ENCODE measurements at places on chromosomes 13 and 19.
A peak's percentile ranks its signal among the peaks of the same experiment; 100 is the strongest.

DNA sequence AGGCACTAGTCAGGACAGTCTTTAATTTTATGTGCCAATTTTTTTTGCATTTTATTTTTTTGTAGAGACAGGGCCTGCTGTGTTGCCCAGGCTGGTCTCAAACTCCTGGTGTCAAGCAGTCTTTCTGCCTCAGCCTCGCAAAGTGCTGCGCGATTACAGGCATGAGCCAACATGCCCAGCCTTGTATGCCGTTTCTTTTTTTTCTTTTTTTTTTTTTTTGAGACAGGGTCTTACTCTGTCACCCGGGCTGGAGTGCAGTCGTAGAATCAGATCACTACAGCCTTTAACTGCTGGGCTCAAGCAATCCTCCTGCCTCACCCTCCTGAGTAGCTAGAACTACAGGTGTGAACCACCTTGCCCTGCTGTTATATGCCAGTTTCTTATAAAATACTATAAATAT lies 26.4 kb downstream of the BORA start:
- H3K27me3 ChIP-seq, result no peaks in the 10 kb centered on the region
- peaks cover 88% of the 10 kb centered on the region for H3K36me3 ChIP-seq
- no peak overlapping the region for H3K4me3 ChIP-seq
- DNase-seq, result no peak

GRCh38 chr13:36919833-36920615 lies at the start of gene SMAD9:
TSS of gene SMAD9 (minus strand) at chr13:36920238. CDS start at chr13:36879689, 40,549 bp downstream.
- peak; percentile 85 for DNase-seq
- no peaks in the 10 kb centered on the region for H3K36me3 ChIP-seq
- peak within 1 kb of the TSS; percentile 73 for H3K27ac ChIP-seq
- H3K4me1 ChIP-seq, result peaks cover 13% of the 10 kb centered on the region
- peak within 1 kb of the TSS; percentile 68 for H3K4me3 ChIP-seq
- no peaks in the 10 kb centered on the region for H3K27me3 ChIP-seq

- no peak overlapping the region for H3K4me3 ChIP-seq
- no peak for DNase-seq
- no peaks in the 10 kb centered on the region for H3K36me3 ChIP-seq
- no peak overlapping the region for H3K27ac ChIP-seq
These were observed 4.4 kb downstream of the HAS1 start for GRCh38 chr19:51719251-51719988.

- no peak overlapping the region for H3K27ac ChIP-seq
- 0 out of 2 replicates have a peak, but pooled peaks cover 4% of the 10 kb centered on the region for H3K36me3 ChIP-seq
- no peak overlapping the region for H3K4me3 ChIP-seq
These were observed 49.8 kb downstream of the ELF1 start for GRCh38 chr13:40969169-40969901.

DNA sequence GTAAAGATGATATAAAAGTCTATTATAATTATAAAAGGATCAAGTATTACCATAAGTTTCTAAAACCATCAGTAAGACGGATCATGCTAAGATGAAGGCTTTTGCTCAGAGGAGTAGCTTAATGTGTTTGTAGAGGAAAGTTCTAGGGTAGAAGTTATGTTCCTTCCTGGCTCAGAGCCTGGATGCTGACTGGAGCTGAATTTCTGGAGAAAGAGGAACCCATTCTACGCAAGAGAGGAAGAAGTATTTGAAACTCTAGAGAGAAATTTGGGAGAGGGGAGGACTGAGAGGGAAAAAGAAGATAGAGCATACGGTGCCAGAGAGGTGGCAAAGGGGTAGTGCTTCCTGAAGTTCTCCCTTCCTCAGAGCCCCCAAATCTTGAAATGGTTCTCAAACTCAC lies 51.4 kb upstream of the SGCG start:
- no peak overlapping the region for H3K4me3 ChIP-seq
- no peak overlapping the region for H3K27ac ChIP-seq
- no peaks in the 10 kb centered on the region for H3K4me1 ChIP-seq
- H3K27me3 ChIP-seq, result no peaks in the 10 kb centered on the region
- H3K36me3 ChIP-seq, result no peaks in the 10 kb centered on the region

DNA sequence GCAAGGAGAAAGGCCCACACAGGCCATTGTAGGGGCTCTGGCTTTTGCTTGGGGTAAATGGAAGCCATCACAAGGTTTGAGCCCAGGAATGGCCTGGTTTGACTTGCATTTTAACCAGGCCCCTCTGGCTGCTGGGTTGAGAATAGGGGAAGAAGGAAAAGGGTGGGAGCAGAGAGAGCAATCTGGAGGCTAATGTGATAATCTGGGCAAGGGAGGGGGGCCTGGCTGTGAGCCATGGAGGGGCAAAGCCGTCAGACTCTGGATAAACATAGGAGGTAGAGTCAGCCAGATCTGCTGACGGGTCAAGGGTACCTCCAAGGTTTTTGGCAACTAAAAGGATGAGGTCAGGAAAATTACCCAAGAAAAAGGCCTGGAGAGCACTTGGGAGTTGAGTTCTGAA lies 41.6 kb downstream of the RFX2 start:
- no peaks in the 10 kb centered on the region for H3K4me1 ChIP-seq
- no peaks in the 10 kb centered on the region for H3K36me3 ChIP-seq
- no peak for DNase-seq
- H3K27ac ChIP-seq, result no peak overlapping the region

DNA sequence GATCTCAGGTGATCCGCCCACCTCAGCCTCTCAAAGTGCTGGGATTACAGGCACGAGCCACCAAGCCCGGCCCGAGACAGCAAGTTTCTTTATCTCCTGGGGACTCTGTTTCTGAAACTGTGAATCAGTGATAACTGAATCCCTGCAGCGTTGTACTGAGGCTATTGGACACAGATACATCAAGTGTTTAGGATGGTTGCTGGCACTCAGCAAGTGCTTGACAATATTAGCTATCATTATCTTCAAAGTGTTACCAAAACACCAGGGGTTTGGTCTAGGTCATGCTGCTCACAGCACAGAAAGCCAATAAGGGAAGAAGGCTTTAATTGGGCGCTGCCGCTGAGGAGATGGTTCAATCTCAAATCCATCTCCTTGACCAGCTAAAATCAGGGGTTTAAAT lies 20.5 kb upstream of the PNMA8C start:
- no peaks in the 10 kb centered on the region for H3K36me3 ChIP-seq
- DNase-seq, result no peak
- no peak overlapping the region for H3K4me3 ChIP-seq
- H3K4me1 ChIP-seq, result peaks cover 21% of the 10 kb centered on the region

DNA sequence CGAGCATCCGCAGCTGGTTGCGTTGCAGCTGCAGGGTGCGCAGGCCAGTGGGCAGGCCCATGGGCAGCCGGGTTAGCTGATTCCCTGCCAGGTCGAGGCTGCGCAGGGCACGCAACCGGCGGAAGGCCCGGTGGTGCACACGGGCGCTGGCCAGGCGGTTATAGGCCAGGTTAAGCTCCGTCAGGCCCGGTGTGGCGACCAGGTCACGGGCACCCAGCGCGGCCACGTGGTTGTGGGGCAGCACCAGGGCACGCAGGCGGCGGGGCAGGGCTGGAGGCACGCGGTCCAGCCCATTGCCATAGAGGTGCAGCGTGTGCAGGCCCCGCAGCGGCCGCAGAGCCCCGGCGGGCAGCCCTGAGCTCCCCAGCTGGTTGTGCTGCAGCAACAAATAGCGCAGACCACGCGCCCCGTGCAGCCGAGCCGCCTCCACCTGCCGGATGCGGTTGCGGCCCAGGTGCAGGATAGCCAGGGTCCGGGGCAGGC lies 5.3 kb downstream of the PODNL1 start:
- 0 out of 2 replicates have a peak, but pooled peaks cover 3% of the 10 kb centered on the region for H3K36me3 ChIP-seq
- H3K4me3 ChIP-seq, result no peak overlapping the region
- no peaks in the 10 kb centered on the region for H3K27me3 ChIP-seq
- DNase-seq, result no peak

DNA sequence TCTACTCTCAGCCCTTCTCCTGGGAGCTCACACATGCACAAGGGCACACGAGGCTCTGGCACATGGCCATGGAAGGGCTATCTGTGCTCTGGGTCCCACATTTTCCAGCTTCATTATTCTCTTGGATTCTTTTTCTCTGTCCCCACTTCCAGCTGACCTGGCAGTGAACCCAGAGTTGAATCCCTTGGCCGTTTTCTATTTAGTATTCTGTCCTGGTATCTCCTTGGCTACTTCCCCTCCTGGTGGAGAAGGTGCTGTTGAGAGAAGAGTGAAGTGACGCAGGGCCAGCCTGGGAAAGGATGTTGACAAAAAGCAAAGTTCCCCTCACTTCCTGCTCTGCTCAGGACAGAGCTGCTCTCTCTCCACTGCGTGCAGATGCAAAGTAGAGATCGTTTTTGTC lies 303.1 kb downstream of the IRS2 start:
- H3K4me1 ChIP-seq, result no peaks in the 10 kb centered on the region
- no peaks in the 10 kb centered on the region for H3K27me3 ChIP-seq
- no peak overlapping the region for H3K27ac ChIP-seq
- DNase-seq, result no peak

GRCh38 chr13:100039740-100040139 lies 49.2 kb upstream of the PCCA start:
- H3K27ac ChIP-seq, result no peak overlapping the region
- H3K4me1 ChIP-seq, result no peaks in the 10 kb centered on the region
- H3K4me3 ChIP-seq, result no peak overlapping the region
- no peak for DNase-seq
- H3K36me3 ChIP-seq, result no peaks in the 10 kb centered on the region

GRCh38 chr13:31179241-31179640 lies 17.5 kb upstream of the HSPH1 start:
- no peaks in the 10 kb centered on the region for H3K27me3 ChIP-seq
- no peak overlapping the region for H3K27ac ChIP-seq
- no peaks in the 10 kb centered on the region for H3K36me3 ChIP-seq
- H3K4me1 ChIP-seq, result no peaks in the 10 kb centered on the region

DNA sequence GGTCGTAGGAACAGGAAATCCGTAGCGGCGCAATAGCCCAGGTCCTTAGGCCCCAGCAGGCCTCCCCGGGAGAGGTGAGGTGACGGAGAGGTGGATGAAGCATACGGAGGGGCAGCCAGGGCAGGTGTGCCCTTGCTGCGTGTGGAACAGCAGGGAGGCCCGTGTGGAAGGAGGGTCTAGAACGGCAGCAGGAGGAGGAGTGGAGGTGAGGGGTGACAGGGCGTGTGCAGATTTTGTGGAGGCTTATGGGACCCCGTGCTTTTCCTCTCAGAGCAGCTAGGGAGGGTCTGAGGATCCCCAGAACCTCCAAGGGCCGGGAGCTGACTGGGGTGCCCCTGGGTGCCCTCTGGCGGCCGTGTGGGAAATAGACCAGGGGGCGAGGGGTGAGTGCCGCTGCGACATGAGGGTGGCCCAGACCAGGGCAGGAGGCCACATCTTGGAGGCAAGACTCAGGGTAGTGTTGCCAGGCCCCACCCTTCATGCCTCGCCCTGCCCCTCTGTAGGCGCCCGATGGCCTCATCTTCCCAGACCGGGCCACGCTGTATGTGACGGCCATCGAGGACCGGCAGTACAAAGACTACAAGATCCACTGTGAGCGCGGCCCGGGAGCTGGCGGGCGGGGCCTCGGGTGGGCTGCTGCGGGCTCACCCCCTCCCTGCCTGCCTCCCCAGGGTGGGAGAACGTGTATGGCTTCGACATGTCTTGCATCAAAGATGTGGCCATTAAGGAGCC lies 5.0 kb upstream of the ADM5 start:
- DNase-seq, result no peak
- H3K27me3 ChIP-seq, result no peaks in the 10 kb centered on the region
- H3K27ac ChIP-seq, result no peak overlapping the region
- peaks cover 13% of the 10 kb centered on the region for H3K4me1 ChIP-seq
- peaks cover 80% of the 10 kb centered on the region for H3K36me3 ChIP-seq

DNA sequence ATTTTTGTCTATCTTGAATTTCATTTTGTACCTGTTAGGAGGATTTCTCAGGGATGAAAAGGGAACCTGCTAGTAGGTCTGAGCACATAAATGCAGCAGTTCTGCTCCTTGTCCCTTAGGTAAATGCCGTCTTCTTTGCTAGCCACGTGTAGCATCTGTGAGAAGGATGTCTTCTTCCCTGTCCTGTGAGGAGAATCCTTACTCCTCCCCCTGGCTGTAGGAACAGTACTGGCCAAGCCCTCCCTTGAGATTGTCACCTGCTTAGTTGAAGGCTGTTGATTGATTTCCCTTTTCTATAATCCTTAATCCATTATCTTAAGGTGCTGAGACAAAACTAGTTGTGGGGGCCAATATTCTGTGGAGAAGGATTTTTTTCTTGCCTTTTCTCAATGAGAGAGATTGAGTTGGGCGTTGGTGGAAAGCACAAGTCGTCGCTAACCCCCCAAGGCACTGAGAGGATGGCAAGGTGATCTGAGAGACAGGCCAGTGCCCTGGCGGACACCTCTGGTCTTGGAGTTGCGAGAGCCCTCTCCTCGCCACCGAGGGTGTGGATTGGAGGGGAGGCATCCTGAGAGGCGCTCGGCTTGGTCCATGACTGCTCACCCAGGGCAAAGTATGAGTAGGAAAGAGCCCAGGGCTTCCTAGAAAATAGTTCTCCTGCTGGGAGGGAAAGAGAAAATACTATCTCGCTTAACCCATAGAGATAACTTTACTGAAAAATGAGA lies 216.7 kb downstream of the ATP8A2 start:
- no peaks in the 10 kb centered on the region for H3K27me3 ChIP-seq
- H3K36me3 ChIP-seq, result no peaks in the 10 kb centered on the region
- H3K4me1 ChIP-seq, result peaks cover 38% of the 10 kb centered on the region
- no peak for DNase-seq
- H3K27ac ChIP-seq, result peak overlapping the region; percentile 81

DNA sequence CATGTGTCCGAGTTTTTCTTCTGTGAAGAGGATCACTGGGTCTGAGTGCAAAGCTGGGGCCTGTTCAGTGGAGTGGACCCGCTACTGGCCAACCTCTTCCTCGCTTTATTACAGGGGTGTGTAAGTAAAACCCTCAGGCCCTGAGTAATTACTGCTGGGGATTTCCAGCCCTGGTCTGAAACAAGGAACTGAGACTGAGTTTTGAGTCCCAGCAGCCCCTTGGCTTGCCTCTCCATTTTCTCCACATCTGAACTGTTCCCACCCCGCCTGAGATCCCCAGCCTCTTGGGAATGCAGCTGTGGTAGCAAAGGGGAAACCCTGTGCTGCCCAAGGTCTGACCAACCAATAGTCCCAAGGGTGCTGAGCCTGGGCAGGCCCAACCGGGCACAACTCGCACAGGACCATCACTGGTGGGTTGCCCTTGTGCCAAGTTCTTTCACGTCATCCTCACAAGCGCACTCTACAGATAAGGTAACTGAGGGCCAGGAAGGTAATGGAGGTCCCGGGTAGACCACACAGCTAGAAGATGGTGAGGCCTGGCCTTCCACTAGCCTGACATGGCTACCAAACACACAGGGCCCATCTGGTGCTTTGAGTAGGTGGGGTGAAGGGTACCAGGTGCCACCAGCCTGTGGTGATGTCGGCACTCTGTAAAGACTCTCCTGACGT lies 13.7 kb upstream of the SLC35E1 start:
- H3K4me3 ChIP-seq, result no peak overlapping the region
- H3K27ac ChIP-seq, result no peak overlapping the region
- no peak for DNase-seq

DNA sequence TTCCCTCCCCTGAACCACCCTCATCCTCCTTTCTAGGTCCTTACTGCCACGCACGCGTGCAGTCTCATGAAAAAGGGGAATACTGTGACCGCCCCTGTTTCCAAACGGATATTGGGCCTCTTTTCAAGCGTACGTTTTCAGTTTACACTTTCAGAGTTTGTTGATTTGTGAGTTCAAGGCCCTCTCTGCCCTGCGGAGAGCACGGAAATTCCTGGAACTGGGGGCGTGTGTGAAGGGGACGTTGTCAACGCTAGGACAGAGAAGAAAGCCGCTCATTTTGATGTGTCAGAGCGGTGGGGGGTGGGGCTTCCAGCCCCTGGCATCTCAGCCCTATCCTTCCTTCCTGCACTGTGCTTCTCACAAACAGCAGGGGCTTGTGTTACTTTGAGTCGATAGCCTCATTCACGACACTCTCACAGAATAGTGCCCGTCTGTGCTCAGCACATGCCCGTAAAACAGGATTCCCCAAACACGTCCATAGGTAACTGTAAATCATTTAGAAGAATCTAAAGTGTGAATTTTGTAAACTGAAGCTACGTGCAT lies 137.6 kb upstream of the PEG3 start:
- no peak overlapping the region for H3K4me3 ChIP-seq
- DNase-seq, result no peak
- no peak overlapping the region for H3K27ac ChIP-seq
- no peaks in the 10 kb centered on the region for H3K27me3 ChIP-seq
- H3K4me1 ChIP-seq, result peaks cover 20% of the 10 kb centered on the region
